NK-92 treated with Interleukin-12 subunit alpha and Interleukin-12 subunit beta, amount 100 ng/mL, for 24 hours (cell line): ENCODE measurements at places on chromosomes 5 and 9.

GRCh38 chr9:128702445-128702948, at the start of gene PKN3:
Gene PKN3 (plus strand): TSS chr9:128702503. CDS start chr9:128702916, 413 bp downstream.
- DNase-seq, result no peak

- no peak for DNase-seq
Observed at GRCh38 chr5:163508753-163509152, 3.3 kb downstream of the MAT2B start.

GRCh38 chr5:39262981-39263380, 43.6 kb upstream of the FYB1 start:
- no peak for DNase-seq

DNA sequence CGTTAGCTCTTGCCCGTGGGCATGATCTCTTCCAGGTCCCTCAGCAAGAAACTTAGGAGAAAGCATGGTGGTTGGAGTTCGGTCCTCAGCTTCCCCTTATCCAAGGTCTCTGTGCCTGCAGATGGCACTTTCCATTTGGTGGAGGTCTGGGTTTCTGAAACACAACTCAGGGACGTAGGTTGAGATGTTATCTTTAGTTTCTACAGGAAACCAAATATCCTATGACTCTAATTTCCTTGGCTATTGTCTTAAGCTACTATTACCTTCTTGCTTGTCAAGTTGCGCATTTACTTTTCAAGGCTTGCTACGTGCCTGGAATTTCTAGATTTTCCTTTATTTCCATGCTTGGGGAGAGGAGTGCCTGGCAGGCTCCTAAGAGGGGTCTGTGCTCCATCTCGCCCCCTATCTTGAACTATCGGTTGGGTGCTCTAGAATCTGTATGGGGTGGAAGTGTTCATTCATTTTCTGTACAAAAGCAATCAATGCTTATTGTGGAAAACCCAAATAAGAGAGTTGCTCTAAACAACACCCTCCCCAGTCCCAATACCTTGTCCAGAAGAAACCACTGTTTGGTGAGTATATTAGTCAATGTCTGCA, 32.9 kb upstream of the KCNIP1 start:
- DNase-seq, result no peak

GRCh38 chr5:169128679-169129078, 172.3 kb downstream of the SLIT3 start:
- DNase-seq, result no peak
